Central memory CD8-positive, alpha-beta T cell (primary cell): ENCODE measurements at places on chromosomes 11 and 22.

DNA sequence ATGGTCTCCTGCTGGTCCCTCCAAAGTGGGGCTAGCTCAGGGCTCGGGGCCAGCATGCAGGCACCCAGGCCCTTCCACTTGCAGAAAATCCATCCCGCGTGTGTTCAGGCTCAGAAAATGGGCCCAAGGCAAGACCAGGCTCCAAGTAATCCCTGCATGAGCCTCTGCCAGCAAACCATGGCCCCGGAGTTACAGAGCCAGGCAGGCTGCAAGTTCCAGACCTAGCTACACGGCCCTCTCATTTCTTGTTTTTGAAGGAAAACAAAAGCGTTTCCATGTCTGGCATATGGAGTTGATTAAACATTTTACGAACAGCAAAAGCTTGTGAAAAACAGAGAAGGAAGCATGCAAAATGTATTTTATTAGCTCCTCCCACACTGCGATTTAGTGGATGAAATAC lies 29.7 kb downstream of the KIAA0930 start:
- DNase-seq = no peak

DNA sequence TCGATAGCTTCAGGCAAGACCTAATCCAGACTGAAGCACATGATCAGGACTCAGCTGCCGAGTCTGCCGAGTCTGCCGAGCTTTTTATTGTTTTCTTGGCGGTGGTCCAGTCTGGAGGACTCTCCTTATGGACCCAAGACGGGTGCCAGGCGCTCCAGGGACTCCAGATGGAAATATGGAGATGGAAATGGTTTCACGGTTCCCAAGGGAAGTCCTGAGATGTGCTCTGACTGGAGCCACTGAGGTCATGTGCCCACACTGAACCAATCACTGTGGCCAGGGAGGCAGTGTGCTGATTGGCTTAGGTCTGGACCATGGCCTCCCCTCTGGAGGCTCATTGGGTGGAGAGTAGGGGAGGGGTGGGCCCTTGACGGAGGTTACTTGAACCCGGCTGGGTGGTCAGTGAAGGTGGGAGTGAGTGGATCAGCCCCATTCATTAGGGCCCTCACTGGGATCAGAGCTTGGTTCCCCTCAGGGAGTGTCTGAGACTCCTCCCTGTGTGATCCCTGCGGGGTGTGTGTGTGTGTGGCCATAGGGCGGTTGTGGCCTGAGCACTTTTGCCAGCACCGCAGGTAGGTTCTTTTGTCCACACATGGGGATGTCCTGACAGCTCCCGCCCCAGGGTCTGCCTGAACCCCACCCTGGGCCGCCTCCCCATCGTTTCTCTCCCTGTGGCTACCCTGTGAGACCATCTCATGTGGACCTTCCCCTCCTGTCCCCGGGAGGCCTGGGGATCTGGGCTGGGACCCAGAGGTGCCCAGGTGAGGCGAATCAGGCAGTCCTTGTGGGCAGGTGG lies 14.0 kb downstream of the RPS6KA4 start:
- DNase-seq = no peak

- DNase-seq = no peak
Measured at GRCh38 chr11:35337136-35337913, 82.0 kb downstream of the SLC1A2 start.

GRCh38 chr11:63779039-63779438 lies 10.5 kb upstream of the ZFTA start:
- no peak for DNase-seq

DNA sequence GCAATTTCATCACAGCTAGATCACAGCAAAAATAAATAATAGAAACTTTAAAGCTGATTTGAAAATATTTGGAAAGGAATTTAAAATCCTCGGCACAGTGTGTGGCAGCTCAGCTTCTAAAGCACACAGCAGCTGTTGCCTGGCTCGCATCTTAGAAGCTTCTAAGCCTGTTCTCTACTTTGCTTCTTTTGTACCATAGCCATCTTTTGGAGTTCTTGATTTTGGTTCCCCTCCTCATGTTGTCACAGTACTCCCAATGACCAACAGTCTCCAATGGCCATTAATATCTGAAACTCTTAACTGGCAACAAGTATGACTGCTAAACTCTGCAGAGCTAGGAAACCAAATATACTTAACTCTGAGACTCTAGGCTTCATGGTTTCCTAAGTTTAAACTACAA lies 28.8 kb downstream of the CHKA start:
- DNase-seq = no peak

GRCh38 chr22:36445158-36445668 lies 36.2 kb downstream of the TXN2 start:
- no peak for DNase-seq

GRCh38 chr11:129443276-129443675 lies 67.6 kb downstream of the BARX2 start:
- DNase-seq = no peak

- no peak for DNase-seq
Measured at GRCh38 chr11:130437848-130438247, 9.4 kb upstream of the ADAMTS8 start.

GRCh38 chr11:44833877-44834452 lies 107.2 kb downstream of the TSPAN18 start:
- no peak for DNase-seq

- no peak for DNase-seq
Measured at GRCh38 chr11:118938491-118939403, 13.0 kb upstream of the BCL9L start.

DNA sequence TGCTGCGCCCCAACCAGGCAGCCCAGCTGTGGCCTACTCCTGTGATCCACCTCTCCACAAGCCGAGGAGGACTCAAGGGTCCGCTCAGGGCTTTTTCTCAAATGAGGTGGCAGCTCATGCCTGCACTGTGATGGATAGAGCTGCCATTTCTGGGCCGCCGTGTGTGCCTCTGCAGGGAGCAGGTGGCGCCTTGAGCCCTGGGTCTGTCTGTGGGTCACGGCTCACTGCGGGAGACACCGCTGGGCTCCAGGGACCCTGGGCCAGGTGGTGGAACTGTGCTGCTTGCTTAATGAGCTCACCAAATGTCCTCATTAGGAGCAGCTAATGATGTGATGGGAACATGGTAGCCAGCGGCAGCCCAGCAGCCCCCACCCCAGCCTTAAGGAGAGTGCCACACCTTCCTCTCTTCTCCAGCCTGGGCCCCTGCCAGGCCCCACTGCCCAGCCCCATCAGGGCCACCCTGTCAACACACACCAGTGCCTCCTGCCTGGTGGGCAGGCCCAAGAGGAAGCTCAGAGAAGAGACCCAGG lies 50.8 kb downstream of the DHCR7 start:
- DNase-seq = no peak

DNA sequence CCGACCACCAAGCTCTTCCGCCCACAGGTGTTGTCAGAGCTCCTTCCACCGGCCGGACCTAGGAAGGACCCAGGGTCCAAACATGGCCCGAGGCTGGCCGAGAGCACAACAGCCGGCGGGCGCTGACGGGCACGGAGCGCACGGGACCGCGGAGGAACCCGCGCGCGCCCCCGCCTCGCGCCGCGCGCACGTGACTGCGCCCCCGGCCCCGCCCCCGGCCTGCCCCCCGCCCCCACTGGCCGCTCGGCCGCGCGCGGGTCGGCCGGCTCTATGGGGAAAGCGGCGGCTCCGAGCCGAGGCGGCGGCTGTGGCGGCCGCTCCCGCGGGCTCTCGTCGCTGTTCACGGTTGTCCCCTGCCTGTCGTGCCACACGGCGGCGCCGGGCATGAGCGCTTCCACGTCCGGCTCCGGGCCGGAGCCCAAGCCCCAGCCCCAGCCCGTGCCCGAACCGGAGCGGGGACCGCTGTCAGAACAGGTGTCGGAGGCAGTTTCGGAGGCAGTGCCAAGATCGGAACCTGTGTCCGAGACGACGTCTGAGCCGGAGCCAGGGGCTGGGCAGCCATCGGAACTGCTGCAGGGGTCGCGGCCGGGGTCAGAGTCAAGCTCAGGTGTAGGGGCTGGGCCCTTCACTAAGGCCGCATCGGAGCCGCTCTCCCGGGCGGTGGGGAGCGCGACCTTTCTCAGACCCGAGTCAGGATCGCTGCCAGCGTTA lies at the start of gene OSBP2:
Gene OSBP2 (plus strand): TSS at position 235 of the 711 bp plus-strand sequence. CDS start 36 bp downstream, at position 271.
- no peak for DNase-seq

DNA sequence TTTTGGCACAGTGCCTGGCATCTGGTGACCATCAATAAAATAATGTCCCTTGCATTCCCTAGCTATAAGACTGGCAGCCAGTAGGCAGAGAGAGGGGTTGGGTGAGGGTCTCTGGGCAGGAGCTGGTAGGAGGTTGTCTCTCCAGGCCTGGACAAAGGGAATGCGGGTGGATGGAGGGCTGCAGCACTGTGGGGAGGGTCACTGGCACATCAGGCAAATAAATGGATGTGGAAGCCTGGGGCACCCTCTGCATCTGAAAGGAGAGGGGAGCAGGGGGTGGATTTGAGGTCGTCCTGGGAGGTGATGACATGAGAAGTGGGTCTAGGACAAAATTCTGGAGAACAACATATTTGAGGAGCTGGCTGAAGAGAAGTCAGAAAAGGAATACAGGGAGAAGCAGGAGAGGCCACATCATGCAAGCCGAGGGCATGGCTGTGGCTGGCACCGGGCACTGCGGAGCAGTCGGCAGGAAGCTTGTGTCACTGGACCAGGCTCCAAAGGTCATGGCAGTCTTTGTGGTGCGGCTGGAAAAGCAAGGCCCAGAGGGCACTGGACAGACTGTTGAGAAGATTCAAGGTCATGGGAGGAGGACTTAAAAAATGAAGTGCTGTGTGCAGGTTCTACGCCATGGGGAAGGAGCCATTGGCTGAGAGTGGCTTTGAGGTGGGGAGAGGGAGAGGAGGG lies 36.5 kb upstream of the THY1 start:
- DNase-seq = no peak

DNA sequence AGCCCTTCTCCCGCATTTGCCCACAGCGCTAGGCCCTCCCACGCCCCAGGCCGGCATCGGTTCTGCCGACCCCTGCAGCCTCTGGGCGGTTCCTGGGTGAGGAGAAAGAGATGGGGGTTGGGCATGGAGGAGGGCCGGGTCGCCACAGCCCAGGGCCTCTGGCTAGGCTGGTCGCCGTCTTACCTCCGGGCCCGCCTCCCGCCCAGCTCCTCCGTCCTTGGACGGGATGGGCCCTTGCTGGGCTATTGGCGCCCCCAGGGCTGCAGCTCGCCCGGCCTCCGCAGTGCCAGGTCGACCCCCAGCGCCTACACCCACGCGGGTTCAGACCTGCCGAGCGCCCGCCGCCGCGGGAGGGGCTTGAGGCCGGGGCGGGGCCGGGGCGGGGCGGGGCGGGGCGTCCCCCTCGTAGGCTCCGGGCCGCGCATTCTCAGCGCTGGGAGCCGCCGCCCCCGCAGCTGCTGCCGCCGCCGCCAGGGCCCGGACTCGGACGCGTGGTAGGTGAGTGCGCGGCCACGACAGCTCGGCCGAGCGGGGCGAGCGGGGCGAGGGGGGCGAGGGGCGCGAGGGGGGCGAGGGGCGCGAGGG lies at the start of gene CD151:
Gene CD151 (plus strand): TSS at position 424 of the 585 bp plus-strand sequence. CDS start 3,118 bp downstream, outside the sequence.
- no peak for DNase-seq

GRCh38 chr11:92227959-92228935 lies 3.6 kb downstream of the FAT3 start:
- DNase-seq = no peak
